ENCODE measurements at places on chromosomes 7 and 10. TPM values are rescaled to one million over a fixed set of nuclear protein-coding genes. Genes with fewer than 3 reads are reported as not detected.

- no peak for DNase-seq
Measured at GRCh38 chr10:120457431-120458172, 575 bp downstream of the PLPP4 start.

DNA sequence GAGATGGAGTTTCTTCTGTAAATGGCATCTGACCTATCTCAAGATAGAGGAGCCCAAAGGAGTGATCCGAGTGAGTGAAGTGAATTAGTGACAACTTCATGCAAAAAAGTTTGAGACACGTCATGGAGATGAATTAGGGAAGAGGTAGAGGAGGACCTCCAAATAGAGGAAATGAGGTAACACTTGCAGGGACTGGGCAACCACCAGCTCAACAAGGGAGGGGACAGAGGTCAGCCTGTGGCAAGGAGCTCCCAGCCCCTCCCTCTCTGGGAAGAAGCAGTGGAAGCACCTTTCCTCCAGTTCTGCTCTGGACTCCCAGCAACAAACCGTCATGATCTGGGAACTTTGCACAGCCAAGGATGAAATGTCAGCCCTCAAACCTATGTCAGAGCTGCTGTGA is 83.5 kb upstream of the IKZF1 start:
- no peak for DNase-seq

DNA sequence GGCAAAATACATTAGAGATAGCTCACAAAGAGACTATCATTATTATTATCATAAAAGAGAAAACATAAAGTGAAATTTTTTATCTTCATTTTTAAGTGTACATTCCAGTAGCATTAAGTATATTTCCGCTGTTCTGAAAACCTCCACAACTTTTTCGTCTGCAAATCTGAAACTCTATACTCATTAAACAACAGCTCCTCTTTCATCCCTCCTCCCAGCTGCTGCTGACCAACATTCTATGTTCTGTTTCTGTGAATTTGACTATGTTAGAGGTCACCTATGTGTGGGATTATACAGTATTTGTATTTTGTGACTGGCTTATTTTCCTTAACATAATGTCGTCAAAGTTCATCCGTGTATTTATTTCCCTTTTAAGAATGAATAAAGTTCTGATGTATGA is 429.3 kb upstream of the TPK1 start:
- DNase-seq = no peak

DNA sequence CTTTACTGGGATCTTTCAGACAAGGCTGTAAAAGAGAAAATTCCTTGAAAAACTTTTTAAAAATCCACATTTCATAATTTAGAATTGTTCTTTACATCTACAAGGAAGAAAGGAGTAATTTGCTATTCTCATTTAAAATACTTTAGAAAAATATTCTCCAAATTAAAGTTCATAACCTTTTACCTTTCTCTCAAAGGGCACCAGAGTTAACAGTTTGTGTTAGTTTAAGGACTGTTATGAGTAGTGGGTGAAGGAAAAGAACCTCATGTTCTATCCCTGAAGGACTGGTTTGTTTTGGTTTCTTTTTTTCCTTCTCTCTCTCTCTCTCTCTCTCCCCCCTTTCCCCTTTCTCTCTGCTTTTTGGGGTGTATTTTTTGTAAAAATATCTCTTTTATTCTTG is 4.1 kb downstream of the AGMO start:
- DNase-seq = no peak

DNA sequence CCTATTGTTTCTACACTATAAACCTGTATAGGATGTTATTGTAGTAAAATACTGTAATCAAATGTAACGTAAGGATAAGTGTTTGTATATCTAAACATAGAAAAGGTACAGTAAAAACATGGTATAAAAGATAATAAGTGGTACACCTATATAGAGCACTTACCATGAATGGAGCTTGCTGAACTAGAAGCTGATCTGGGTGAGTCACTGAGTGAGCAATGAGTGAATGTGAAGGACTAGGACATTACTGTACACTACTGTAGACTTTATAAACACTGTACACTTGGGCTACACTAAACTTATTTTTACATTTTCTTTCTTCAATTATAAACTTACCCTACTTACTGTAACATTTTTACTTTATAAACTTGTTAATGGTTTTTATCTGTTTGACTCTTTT is 732.9 kb upstream of the LRRN3 start:
- DNase-seq = no peak

DNA sequence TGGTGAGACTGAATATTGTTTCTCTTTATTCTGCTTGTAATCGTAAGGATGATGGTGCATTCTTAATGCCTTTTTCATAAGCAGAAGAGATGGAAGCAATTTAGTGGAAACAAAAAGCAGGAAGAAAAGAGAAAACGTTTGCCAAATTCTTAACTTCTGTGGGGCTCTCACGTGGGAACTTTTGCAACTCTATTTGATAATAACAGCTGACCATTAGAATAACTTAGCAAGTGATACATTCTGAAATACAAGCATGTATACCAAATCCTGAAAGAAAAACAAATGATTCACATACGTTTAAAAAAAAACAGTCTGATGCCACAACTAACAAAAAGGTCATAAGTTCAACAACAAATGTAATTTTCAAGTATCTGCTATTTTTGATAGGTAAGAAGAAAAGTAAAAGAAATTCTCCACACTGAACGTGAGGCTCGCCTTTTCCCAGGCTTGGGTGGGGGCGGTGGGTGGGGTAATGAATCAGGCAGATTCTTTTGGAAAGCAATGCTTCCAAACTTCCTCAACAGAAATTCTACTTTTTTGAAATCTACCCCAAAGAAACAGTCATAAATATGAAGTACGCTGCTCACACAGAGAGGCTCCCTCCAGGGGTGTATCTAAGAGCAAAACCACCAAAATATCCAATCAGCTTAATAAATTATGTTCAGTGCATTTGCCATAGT is 446.2 kb upstream of the MGMT start:
- no peak for DNase-seq

GRCh38 chr10:5434017-5434753 is 21.8 kb downstream of the NET1 start:
- peak; percentile 54 for DNase-seq

- DNase-seq = no peak
Measured at GRCh38 chr10:52768001-52768532, 4.5 kb downstream of the MBL2 start.

The CDC14C gene
- total RNA-seq = not detected

The VGF gene
- 0.28 TPM for total RNA-seq
